ENCODE measurements at places on chromosomes 2 and 18.

DNA sequence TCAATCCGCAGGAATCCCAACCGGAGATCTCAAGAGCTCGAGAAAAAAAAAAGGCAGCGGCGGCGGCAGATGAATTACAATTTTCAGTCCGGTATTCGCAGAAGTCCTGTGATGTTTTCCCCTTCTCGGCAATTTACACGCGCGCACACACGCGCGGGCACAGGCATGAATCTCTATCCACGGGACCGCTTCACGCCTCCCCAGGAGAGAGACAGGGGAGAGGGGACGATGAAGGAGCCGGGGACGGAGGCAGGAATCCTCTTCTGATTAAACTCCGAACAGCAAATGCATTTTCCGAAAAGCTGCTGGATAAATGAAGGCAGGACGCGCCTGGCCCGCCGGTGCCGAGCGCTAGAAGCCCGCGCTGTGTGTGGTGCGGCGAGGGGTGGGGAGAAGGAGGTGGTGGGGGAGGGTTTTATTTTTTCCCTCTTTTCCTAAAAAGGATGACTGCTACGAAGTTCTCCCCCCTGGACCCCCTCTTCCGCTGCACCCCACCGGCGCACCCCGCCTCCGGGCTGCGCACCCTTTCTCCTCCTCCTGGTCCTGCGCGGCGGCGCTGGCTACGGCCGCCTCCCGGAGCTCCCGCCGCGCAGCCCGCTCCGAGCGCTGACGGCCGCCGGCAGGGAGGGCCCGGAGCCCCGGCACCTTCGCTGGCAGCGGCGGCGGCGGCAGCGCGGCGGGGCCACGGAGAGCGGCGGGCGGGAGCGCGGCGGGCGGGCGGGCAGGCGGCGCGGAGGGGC is at the start of gene BCL2:
TSS of gene BCL2 (minus strand) at position 387 of the 740 bp plus-strand sequence.
- DNase-seq: no peak

- no peak for DNase-seq
Measured at GRCh38 chr2:28002181-28002580, 111.7 kb downstream of the BABAM2 start.

DNA sequence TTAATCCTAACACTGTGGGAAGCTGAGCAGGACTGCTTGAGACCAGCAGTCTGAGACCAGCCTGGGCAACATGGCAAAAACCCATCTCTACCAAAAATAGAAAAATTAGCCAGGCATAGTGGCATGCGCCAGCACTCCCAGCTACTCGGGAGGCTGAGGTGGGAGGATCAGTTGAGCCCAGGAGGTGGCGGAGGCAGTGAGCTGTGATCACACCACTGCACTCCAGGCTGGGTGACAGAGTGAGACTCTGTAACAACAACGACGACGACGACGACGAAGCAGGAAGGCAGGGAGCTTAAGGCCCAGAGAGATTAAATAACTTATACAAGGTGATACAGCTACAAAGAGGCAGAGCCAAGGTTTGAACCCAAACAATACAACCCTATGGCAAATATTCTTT is 37.3 kb downstream of the CFAP36 start:
- no peak for DNase-seq

DNA sequence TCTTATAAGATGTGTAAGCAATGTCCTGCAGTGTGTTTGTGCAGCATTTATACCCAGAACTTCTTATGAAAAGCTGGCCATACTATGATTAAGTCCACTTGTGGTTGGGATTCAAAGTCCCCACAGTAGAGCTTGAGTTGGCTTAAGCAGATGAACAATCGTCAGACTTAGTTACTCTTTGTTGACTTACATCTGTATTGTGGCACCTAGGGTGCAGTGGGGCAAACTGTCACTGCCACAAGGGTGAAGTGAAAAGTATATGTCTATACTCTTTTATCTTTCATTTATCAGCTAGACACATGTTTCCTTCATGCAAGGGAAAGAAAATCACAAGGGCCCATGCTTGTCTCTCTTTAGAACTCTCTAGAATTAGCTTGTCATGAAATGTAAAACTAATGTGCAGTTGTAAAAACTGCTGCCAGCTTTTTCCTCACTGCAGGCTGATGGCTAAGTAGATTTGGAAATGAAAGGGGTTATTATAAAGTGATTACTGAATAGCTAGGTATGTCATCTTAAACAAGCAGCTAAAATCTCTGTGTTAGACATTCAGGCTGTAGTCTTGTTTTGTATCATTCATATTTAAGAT is 474.5 kb downstream of the PTPRM start:
- no peak for DNase-seq

DNA sequence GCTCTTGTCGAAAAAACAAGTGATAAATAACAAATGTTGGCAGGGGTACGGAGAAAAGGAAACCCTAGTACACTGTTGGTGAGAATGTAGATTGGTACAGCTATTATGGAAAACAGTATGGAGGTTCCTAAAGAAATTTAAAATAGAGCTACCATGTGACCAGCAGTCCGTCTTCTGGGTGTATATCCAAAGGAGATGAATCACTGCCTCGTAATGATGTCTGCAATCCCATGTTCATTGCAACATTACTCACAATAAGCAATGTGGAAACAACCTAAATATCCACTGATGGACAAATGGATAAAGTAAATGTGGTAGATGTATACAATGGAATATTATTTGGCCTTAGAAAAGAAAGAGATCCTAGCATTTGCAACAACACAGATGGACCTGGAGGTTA is 50.6 kb downstream of the SLC16A14 start:
- no peak for DNase-seq
